ENCODE measurements at places on chromosomes 3 and 15. TPM values are rescaled to one million over a fixed set of nuclear protein-coding genes. Genes with fewer than 3 reads are reported as not detected.

Gene CCR3
- total RNA-seq, result not detected

Gene CLDN11
- not detected for total RNA-seq

Gene GOLGA8S
- 0.12 TPM for total RNA-seq

Gene METTL6
- total RNA-seq, result 30.7 TPM

Gene CHDH
- 1.4 TPM for total RNA-seq

Gene TGM4
- 0.12 TPM for total RNA-seq

Gene FOXB1
- not detected for total RNA-seq

Gene KLF15
- total RNA-seq, result 0.11 TPM

Gene DAZL
- total RNA-seq, result not detected

Gene ABHD6
- 10.1 TPM for total RNA-seq

Gene KNG1
- total RNA-seq, result not detected

Gene SEMA7A
- total RNA-seq, result 2.0 TPM

Gene HRH1
- 7.8 TPM for total RNA-seq

Gene CADPS
- total RNA-seq, result not detected

Gene AGBL1
- total RNA-seq, result not detected

Gene LRRC31
- total RNA-seq, result not detected

Gene TRH
- total RNA-seq, result not detected

Gene ALDH1A3
- total RNA-seq, result 18.9 TPM

Gene GOLGA6D
- not detected for total RNA-seq

Gene ITGA11
- 4.5 TPM for total RNA-seq

Gene TATDN2
- total RNA-seq, result 33.3 TPM

Gene GRK7
- total RNA-seq, result not detected

All from A549 treated with ZK216348 at 1 μM for 4 hours (cell line).